ENCODE measurements at places on chromosomes 1 and 21.

- no peak for DNase-seq
These were observed 60.6 kb downstream of the SCCPDH start for GRCh38 chr1:246784621-246785493.

DNA sequence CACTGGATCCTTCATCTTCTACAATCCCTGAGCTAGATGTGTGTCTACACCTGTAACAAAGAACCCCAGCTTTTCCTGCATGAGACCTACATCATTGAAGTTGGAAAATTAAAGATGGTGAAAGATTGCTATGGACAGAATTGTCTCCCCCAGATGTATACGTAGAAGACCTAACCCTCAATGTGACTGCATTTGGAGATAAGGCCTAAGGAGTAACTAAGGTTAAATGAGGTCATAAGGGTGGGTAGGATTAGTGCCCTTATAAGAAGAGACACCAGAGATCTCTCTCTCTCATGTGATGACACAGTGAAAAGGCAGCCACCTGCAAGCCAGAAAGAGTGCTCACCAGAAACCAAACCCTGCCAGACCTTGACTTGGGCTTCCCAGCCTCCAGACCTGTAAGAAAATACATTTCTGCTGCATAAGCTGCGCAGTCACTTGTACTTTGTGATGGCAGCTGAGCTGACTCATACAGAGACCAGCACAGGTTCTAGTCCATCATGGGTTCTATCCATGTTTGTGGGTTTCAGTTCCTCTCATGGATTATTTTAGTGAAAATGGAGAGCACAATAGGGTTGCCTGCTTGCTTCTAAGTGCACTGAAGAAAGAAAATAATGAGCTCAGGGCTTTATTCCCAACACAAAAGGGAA is 180.8 kb downstream of the TPR start:
- DNase-seq, result no peak

DNA sequence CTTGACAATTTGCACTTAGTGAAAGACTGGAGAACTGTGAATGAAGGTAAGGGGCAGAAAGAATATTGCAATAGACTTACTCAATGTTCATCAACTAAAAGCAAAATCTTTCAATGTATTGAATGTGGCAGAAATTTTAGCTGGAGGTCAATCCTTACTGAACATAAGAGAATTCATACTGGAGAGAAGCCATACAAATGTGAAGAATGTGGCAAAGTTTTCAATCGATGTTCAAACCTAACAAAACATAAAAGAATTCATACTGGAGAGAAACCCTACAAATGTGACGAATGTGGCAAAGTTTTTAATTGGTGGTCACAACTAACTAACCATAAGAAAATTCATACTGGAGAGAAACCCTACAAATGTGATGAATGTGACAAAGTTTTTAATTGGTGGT is 80.7 kb downstream of the JMJD4 start:
- peak; percentile 7 for DNase-seq

GRCh38 chr1:201709564-201710295 is 119.2 kb upstream of the IPO9 start:
- DNase-seq, result peak; percentile 80

- no peak for DNase-seq
These were observed 22.8 kb downstream of the IFI44 start for GRCh38 chr1:78672428-78672827.

DNA sequence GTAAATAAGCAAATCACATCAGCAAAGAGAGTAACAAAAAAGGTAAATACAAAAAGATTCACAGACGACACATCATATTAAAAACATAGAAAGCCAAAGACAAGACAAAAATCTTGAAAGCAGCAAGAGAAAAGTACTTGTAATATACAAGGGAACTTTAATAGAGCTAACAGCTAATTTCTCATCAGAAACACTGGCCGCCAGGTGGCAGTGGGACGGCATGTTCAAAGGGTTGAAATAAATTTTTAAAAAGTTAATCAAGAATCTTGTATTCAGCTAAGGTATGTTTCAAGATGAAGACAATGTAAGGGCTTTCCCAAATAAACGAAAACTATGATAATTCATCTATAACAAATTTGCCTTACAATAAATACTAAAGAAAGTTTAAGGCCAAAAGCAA is 358.1 kb downstream of the LRRIQ3 start:
- DNase-seq, result peak; percentile 13

DNA sequence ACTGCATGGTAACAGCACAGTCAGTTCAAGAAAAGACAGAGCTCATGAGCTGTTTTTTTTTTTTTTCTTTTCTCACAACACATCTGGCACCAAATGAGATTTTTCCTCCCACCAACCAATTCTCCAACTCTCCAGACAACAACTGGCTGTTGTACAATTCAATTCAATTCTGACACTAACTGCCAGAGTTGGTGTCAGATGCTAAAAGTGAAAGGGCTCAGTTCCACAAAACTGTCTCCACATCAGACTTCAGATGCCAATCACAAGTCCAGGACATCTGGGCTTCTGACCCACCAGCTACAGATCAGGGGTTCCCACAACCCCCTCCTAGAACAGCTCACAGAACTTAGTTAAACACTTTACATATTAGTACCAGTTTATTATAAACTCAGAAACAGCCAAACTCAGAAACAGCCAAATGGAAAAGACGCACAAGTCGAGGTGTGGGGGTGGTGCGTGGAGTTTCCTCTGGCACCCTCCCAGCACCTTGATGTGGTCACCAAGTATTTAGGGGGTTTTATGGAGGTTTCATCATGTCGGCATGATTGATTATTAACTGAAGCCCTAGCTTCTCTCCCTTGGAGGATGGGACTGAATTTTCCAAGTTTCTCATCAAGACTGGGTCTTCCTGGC is 39.2 kb upstream of the LRRC8D start:
- no peak for DNase-seq

DNA sequence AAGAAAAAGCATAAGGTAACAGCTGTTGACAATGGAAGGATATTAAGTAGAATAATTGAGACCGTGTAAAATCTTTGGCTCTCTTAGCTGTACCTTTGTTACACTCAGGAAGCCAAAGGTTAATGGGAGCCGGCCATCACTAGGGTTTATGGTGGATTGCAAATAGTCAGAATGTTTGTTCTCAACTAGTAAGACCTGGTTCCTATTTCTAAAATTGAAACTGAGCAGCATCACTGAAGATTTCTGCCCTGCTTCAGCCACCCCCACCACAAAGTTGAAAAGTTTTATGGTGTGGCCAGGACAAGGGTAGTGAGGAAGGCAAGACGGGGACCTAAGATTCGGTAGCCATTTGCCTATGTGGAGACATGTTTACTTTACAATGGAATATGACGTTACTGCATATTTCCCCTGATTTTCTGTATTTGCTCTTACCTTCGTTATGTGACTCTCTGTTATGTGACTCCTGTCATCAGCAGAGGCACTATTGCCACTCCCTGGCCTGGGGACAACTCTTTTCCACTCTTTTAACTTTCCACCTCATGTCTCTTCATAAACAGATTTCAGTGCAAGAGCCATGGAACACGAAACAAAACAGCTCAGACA is 41.4 kb upstream of the KIF1B start:
- DNase-seq, result no peak

DNA sequence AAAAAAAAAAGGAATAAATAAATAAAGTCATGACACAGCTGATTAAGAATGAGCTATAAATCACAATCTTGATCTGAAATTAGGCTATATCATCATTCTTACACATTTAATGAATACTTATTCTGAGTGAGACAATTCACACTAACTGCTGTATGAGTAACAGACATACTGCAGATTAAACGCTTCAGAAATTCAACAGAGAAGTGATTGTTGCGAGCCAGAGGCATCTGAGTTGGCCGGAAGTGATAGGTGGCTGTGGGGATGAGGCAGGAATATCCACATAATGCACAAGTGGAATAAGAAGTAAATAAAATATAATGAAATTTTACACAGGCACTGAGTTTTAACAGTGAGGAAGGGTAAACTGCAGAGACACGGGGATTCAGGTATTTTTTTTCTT is 142.4 kb downstream of the APP start:
- no peak for DNase-seq

- peak; percentile 86 for DNase-seq
These were observed 539 bp downstream of the CGN start for GRCh38 chr1:151511636-151512215.

DNA sequence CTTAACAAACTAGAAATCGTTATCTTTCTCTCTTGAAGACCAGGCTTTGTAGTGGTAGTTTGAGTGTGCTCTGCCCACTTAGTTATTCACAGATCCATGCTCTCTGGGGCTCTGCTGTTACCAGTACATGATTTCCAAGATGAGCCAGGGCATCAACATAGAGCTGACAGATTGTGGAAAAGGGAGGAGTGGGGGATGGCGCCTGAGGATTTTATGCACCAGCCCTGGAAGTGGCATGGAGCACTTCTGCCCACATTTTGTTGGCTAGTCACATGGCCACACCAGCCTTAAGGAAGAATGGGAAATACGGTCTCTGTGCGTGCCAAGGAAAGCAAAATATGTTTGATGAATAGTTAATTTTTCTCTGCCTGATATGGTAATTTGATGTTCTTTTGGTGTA is 18.2 kb downstream of the TSNAX start:
- no peak for DNase-seq

GRCh38 chr1:26405281-26405915 is 5.2 kb upstream of the LIN28A start:
- DNase-seq, result no peak

DNA sequence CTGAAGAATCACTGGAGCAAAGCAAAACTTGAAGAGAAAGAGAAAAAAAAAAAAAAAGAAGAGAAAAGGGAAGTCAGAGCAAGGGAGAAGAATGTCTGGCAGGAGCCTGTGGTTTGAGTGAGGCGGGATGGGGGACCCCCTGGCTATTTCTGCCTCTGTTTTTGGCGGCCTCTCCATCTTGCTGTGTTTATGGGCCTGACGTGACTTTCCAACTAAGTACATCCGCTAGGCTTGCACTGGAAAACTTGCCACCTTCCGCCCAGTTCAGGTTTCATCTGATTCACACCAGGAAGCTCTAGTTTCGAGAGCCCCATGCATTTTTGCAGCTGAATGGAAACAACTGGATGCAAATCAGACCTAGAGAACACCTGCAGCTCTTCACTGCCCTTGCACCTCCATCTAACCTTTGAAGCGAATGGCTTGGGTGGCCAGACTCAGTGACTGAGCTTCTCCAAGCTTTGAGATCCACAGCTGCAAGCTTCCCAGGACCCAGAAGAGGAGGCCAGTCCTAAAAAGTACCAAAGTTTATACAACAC is 28.0 kb downstream of the TBX15 start:
- DNase-seq, result no peak

GRCh38 chr1:18100491-18101063 is 7.0 kb upstream of the IGSF21 start:
- peak; percentile 80 for DNase-seq

- DNase-seq, result no peak
These were observed 67.6 kb upstream of the SDC3 start for GRCh38 chr1:30976143-30976542.

DNA sequence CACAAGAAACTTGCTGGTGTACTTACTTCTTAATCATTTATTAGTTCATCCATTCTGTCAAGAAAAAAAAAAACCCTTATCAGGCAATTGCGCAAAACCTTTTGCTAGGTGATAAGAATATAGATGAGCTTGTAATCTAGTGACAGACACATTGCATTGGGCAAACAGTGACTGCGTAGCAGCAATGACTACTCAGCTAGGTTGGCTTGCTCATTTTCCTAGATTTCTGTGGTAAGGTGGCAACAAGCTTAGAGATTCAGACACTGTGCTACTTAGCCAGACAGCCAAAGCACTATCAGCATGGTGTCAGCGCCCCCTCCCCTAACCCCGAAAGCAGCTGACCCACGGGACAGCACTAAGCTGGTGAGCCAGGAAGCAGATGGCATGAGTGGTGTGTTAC is 203.1 kb downstream of the BARHL2 start:
- no peak for DNase-seq

DNA sequence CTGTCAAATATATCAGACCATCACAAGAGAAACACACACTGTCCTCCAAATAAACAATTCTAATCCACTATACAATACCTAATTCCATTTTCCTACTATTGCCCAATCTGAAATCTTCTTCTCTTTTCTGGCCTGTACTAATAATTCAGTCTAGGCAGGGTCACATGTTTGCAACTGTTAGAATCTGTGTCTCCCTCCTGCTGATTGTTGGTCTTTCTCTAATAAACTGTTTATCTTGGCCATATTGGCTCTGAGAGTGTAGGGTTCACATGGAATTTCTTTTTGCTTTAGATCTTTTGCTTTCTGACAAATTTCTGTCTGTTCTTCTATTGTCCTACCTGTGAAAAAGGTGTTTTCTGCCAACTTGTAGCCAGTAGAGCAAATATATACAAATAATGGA is 319.9 kb upstream of the ADAMTS5 start:
- DNase-seq, result no peak

DNA sequence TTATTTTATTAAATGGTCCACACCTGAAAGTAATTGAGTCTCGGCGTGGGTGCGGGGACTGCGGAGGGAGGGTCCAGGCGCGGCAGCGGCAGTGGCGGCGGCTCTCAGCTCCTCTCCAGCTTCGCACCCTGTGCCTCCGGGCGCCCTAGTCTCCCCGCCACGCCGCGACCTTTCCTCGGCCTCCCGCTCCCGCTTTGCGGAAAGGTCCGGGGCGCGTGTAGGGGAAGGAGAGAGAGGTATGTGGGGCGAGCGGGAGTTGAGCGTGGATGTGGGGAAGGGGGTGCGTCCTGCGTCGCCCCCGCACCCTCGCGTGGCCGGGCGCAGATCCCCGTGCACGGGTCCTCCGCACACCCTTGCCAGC is 13.4 kb upstream of the ALX3 start:
- DNase-seq, result no peak

DNA sequence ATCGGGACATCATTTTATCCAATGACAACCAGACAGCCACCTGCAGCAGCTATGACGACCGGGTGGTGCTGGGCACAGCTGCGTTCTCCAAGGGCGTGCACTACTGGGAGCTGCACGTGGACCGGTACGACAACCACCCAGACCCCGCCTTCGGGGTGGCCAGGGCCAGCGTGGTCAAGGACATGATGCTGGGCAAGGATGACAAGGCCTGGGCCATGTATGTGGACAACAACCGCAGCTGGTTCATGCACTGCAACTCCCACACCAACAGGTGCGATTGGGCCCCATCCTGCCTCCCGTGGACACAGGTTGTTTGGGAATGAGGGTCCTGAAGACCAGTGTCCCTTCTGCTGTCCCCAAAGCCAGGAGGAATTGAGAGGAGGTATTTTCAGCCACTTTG is 32.0 kb upstream of the GNPAT start:
- DNase-seq, result no peak

- no peak for DNase-seq
These were observed 43.5 kb downstream of the GBP6 start for GRCh38 chr1:89407360-89407759.

DNA sequence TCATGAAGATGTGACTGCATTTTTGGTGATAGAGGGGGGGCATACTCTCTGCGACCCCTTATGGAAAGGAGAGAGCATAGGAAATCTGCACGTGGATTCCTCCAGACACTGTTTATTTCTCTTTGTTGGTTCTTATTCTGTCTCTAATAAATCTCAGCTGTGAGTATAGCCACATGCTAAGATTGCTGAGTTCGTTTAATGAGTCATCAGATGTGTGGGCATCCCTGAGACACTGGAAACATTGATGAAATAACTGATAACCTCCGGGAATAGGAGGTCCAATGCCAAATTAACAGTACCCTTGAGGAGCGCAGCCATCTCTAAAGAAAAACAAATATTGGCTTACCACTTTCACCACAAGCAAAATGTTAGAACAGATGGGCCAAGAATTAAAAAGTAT is 880.2 kb upstream of the NEGR1 start:
- no peak for DNase-seq

- DNase-seq, result peak; percentile 84
These were observed 148.5 kb downstream of the TENT5C start for GRCh38 chr1:117754061-117754969.

- no peak for DNase-seq
These were observed 22.1 kb upstream of the MCL1 start for GRCh38 chr1:150601540-150601939.
